ENCODE measurements at places on chromosomes 6 and 20.

GRCh38 chr20:11936157-11936556 lies 18.5 kb downstream of the BTBD3 start:
- DNase-seq: no peak

DNA sequence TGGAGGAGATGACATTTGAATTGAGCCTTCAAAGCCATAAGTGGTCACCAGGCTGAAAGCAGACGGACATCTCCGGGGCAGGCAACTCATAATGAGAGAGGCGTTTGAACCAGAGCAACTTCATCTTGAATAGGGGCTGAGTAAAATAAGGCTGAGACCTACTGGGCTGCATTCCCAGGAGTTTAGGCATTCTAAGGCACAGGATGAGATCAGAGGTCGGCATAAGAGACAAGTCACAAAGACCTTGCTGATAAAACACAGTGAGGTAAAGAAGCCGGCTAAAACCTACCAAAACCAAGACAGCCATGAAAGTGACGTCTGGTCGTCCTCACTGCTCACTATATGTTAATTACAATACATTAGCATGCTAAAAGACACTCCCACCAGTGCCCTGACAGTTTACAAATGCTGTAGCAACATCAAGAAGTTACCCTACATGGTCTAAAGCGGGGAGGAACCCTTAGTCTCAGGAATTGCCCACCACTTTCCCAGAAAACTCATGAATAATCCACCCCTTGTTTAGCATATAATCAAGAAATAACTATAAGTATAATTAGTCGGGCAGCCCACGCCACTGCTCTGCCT lies 194.7 kb upstream of the SOX4 start:
- no peak for DNase-seq

DNA sequence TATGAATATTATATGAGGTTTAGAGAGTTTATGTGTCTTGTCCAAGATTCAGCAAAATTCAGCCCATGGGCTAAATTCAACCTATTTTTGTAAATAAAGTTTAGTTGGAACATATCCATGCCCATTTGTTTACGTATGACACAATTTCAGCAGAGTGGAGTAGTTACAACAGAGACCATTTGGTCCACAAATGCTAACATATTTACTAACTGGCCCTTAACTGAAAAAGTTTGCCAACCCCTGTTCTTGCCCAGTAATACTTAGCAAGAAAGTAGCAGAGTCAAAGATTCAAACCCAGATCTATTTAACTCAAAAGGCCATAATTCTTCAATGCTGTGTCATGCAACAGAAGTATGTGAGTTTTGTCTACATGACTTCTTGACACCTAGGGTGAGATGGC lies 561.0 kb downstream of the PTPRT start:
- DNase-seq: no peak

DNA sequence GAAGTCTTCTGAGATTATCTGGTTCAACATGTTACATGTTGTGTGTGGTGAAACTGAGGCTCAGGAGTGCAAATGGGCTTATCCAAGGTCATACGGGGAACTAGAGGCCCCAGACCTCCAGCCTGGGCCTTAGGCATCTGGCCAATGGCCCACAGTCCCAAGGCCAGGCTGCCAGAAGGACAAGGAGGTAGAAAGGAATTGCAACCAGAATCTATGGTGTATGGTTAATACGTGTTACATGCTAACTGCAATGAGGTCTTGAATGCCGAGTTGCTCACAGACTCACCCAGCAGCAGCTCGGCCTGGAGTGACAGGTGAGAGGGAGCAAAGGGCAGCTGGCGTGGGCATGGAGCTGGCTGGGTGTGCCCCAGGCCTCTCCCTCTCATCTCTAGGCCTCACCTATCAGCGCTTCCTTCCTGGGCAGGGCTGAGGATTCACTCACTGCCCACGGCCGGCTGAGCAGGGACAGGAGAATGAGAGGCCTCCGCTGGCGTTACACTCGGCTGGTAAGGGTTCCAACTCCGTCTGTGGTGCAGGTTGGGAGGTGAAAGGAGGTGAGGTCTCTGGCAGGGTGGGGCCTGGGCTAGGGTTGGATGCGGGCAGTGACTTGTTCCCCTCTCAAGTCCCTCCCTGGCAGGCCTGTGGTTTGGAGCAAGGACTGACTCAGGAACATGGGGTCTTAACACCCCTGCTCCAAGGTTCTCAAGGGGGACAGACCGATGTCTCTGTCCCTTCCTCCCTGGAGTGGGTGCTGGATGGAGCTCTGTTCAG lies at the start of gene TLDC2:
TLDC2 (plus strand) TSS at position 437 of the 771 bp plus-strand sequence; CDS start at position 474, 37 bp downstream.
- DNase-seq: no peak

DNA sequence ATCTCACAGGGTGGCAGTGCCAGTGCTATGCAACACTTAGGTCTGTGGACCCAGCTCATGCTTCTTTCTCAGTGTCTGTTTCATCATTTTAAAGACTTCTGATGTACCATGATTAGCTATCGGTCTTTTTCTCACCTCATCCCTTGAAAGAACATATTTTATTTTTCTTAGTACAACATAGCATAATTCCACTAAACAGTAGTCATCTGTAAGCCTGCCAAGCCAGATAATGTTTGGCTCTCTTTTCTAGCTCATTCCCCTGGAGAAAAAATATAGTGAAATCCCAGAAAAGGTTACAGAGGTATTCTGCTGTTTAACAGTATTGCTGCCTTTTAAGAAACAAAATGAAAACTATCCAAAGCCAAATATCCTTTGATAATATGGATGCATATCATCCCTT lies 177.0 kb upstream of the MMS22L start:
- DNase-seq: no peak

- no peak for DNase-seq
Measured at GRCh38 chr20:32386091-32386490, 28.0 kb downstream of the ASXL1 start.

DNA sequence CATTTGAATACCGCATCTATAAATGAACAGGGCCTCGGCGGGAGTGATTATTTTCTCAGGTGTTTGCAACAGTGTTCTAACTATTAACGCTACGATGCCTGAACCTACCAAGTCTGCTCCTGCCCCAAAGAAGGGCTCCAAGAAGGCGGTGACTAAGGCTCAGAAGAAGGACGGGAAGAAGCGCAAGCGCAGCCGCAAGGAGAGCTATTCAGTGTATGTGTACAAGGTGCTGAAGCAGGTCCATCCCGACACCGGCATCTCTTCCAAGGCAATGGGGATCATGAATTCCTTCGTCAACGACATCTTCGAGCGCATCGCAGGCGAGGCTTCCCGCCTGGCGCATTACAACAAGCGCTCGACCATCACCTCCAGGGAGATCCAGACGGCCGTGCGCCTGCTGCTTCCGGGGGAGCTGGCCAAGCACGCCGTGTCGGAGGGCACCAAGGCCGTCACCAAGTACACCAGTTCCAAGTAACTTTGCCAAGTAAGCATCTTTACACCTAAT lies 70.9 kb downstream of the HFE start:
- peak; percentile 56 for DNase-seq

- DNase-seq: no peak
Measured at GRCh38 chr20:11355345-11355744, 562.3 kb upstream of the BTBD3 start.

DNA sequence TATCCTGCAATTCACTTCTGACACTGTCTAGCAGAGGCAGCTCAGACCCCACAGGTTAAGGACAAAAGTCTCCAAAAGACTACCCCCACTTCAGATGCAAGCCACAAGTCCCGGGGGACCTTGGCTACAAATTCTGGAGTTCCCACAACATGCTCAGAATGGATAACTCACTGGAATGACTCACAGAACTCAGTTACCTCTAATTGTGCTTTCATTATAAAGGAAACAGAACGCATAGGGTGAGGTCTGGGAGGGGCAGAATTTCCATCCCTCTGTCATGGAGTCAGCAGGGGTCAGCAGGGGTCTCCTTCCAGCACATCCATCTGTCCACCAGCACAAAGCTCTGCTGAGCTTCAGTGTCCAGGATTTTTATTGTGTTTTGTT lies 184.2 kb downstream of the CDH4 start:
- no peak for DNase-seq

- no peak for DNase-seq
Measured at GRCh38 chr6:324729-325125, 32.4 kb downstream of the DUSP22 start.

- no peak for DNase-seq
Measured at GRCh38 chr6:55953335-55953734, 77.9 kb upstream of the BMP5 start.

GRCh38 chr6:85643537-85644278 lies 1.0 kb upstream of the SYNCRIP start:
- no peak for DNase-seq

GRCh38 chr6:147154454-147154853 lies 49.8 kb upstream of the STXBP5 start:
- DNase-seq: no peak

All from stimulated activated CD8-positive, alpha-beta memory T cell treated with anti-CD3 and anti-CD28 coated beads, Interleukin-12 subunit alpha, Interleukin-12 subunit beta, amount 100 ng/mL, for 4 hours (primary cell).